Fibroblast of pulmonary artery (primary cell): ENCODE measurements at places on chromosomes 7 and 10.

- DNase-seq, result no peak
These were observed 86.9 kb downstream of the MPP7 start for GRCh38 chr10:28215930-28216329.

DNA sequence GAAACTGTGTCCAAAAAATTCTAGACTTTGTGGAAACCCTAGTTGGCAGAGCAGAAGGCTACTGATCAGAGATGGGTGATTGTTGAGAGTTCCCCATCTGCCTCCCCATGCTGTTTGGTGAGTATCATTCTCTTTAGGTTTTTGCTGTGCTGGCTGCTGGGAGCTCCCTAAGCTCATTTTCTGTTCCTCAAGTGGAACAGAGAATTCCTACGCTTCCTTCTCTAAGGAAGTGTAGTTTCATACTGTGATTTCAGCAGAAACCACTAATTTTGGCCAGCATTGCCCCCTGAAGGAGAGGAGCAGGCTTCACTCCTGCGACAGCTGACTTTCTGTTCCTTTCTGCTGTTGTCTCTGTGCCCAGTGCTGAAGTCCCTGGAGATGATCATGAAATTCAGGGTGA, 355.3 kb upstream of the NPVF start:
- DNase-seq, result no peak

DNA sequence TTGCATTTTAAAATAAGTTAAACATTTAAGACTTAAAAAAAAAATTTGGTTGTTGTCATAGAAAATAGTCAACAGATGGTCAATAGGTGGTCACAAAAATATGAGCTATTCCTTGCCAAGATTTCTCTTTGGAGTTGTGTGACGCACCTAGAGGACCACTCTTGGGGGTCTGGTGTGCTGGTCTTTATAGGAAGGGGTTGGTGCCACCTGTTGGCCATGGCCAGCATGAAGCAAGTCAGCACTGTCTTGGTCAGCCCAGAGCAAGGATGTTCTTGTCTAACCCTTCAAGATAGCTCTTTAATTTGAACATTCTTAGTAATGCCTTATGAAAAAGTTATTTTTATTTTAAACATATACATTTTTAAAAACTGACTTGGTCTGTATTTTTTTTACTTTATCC, 267.9 kb upstream of the CNTNAP2 start:
- DNase-seq, result no peak

- no peak for DNase-seq
These were observed 14.4 kb downstream of the MRPL32 start for GRCh38 chr7:42946627-42946950.

- DNase-seq, result peak; percentile 30
These were observed 688.1 kb downstream of the LRMDA start for GRCh38 chr10:76119515-76119914.

- peak; percentile 48 for DNase-seq
These were observed 15.3 kb downstream of the KCNH2 start for GRCh38 chr7:150962553-150963399.

DNA sequence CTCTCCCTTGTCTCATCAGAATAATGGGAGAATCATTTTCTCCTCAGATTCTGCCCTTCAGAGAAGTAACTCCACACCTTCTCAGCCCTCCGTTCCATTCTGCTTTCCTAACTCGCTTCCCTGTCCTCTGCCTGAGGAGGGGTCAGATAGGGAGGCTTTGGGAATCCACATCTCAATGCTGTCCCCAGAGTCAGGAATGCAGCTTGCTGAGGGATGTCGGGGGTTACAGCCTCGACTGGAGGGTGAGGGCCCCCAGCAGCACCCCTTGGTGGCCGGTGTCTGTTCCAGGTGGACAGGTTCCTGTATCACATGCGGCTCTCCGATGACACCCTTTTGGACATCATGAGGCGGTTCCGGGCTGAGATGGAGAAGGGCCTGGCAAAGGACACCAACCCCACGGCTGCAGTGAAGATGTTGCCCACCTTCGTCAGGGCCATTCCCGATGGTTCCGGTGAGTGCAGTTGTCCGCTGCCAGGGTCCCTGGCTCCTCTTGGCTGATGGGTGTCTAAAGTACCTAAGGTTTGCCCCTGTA, 6.9 kb downstream of the HKDC1 start:
- DNase-seq, result no peak

GRCh38 chr10:63515002-63515763, 6.0 kb upstream of the REEP3 start:
- DNase-seq, result peak; percentile 81
